IPS DF 19.7 (cell line): ENCODE measurements at places on chromosomes 7 and 10.

- DNase-seq = no peak
Measured at GRCh38 chr10:947051-947450, 15.5 kb upstream of the LARP4B start.

DNA sequence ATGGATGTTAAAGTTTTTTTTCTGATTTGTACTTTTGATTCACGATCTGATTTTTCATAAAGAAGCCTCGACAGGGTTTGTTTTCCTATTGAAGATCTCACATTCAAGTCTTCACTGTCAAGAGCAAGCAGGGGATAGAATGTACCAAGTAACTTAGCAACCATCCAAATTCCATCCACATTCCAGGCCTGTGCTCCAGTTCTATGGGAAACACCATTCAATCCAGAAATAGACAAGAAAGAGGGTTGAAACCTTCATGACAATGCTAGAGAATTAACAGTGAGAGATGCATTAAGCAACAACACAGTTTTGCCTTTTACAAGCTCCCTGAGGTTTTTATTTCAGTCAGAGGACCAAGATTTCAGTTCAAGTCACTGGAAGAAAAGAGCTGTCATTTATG, 300.2 kb downstream of the NEBL start:
- no peak for DNase-seq

GRCh38 chr10:88934900-88935672, 17.5 kb downstream of the ACTA2 start:
- DNase-seq = peak; percentile 65

- no peak for DNase-seq
Measured at GRCh38 chr7:114181280-114181679, 233.3 kb upstream of the FOXP2 start.

- no peak for DNase-seq
Measured at GRCh38 chr7:44914992-44915607, 29.8 kb upstream of the PURB start.
